ENCODE measurements at places on chromosomes 1 and 21. TPM values are rescaled to one million over a fixed set of nuclear protein-coding genes. Genes with fewer than 3 reads are reported as not detected.

DNA sequence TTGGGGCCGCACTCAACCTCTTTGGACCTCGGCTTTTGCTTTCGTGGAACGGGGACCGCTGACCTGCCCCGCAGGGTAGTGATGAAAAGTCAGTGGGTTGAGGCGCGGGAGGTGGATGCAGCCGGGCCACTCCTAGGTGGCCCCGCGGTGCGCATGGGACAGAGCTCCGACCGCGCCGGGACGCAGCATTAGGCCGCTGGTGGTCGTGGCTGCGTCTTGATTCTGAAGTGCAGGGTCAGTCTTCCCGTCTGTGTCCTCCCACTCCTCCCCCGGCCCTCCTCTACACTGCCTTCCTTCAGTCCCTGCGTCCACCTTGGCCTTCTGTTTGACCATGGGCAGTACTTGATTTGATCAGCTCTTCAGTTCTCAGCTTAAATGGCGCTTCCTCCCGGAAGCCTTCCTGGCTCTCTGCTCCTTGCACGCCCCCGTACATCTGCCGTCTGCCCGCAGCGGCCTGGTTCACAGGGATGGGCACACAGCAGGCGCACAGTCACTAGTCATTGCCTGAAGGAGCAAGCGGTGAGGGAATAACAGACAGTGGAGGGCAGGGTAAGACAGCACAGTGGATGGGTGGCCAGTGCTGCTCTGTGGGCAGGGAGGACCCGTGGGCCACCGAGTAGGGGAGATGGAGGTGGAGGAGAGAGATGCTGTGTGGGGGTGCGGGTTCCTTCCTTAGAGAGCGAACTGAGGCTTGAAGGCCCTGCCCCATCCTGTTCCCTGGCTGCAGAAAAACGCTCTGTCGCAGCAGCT lies 633 bp downstream of the THEMIS2 start:
- no peak for DNase-seq

- DNase-seq = no peak
These were observed 17.8 kb upstream of the BECN2 start for GRCh38 chr1:241939798-241940197.

DNA sequence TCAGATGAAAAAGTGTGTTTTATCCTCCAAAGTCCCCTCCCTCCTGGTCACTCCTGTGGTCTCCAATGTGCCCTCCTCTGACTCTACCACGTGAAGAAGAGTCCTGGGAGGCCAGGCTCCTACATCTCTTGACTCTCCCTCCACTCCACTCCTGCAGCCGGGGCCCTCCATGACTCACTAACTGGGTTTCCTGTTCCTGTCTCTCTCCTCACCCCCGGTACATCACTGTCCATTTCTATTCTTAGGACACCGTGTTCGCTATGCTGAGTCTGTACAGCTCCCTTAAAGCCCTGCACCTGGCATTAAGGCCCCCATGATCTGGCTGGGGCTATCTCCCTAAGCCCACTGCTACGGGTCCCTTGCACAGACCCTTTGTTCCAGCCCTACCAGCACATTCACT lies 93.4 kb downstream of the BCAR3 start:
- DNase-seq = no peak

DNA sequence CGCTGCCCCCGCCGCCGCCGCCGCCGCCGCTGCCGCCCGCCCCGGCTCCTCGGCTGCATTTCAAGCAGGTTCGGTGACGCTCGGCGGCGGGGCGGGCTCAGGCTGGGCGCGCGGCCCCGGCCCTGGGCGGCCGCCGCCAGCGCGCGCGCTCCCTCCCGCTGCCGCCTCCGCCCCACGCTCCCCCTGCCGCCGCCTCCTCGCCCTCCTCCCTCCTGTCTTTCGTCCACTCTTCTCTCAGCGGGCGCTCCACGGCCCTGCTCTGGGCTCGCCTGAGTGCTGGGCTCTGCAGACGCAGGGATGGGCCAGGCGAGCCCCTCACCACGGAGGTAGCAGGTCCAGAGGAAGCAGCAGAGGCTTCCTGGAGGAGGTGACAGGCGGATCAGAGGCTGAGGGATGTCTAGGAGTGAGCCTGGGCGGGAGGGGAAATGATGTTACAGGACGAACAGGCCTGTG lies at the start of gene LRP8:
TSS of gene LRP8 (minus strand) at position 62 of the 453 bp plus-strand sequence. CDS start 158 bp downstream, outside the sequence.
- DNase-seq = peak; percentile 83

DNA sequence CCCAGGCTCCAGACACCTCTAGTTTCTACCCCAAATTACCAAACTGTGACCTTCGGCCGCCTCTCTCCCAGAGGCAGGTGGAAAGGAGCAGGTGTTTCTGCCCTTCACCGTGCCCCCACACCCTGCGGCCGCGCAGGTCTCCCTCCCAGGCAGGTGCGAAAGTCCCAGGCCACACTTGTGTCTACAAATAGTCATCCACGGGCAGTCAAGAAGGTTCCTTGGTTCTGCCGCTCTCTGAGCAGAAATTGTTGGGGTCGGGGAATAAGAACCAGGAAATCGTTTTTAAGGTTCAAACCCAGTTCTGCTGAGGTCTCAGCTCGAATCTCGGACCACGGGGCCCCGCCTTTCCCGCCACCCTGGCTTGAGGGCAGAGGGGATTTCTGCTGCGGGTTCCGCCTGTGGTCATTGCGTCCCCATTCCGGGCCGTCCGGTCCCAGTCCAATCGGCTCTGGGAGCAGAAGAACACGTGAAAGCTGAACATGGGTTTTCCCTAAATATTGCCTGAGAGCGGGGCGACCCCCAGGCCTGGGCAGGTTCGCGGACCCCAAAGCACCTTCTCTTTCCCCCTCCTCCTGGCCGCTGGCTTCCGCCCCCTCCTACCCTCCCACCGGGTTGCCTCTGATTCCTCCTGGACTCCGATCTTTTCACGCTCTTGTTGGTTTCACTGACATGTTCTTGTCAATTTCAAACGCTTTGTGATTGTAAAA lies 1.2 kb upstream of the ATF3 start:
- peak; percentile 26 for DNase-seq

Gene KMO
- total RNA-seq = 0.99 TPM

- DNase-seq = no peak
These were observed 29.5 kb downstream of the SYT2 start for GRCh38 chr1:202680586-202681352.

DNA sequence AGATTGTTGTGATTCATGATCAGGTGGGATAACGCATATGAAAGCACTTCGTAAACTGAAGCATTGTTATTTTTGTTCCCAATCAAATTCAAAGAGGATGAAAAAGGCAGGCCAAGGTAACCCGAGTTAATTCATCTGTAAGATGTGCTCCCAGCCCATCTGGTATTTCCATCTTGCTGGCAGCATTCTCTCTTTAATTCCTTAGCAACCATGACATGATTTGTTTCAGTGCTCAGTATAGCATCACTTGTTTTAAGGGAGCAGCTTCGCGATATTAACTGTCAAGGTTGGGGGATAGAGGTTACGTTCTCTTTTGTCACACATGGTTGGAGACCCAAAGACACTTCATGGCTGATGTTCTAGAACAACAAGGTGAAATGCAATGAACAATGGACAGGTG lies 6.4 kb downstream of the TSPAN2 start:
- DNase-seq = no peak

- DNase-seq = no peak
These were observed 13.0 kb upstream of the NEK7 start for GRCh38 chr1:198143797-198144196.

- no peak for DNase-seq
These were observed 44.6 kb downstream of the MAN1C1 start for GRCh38 chr1:25661043-25661815.

DNA sequence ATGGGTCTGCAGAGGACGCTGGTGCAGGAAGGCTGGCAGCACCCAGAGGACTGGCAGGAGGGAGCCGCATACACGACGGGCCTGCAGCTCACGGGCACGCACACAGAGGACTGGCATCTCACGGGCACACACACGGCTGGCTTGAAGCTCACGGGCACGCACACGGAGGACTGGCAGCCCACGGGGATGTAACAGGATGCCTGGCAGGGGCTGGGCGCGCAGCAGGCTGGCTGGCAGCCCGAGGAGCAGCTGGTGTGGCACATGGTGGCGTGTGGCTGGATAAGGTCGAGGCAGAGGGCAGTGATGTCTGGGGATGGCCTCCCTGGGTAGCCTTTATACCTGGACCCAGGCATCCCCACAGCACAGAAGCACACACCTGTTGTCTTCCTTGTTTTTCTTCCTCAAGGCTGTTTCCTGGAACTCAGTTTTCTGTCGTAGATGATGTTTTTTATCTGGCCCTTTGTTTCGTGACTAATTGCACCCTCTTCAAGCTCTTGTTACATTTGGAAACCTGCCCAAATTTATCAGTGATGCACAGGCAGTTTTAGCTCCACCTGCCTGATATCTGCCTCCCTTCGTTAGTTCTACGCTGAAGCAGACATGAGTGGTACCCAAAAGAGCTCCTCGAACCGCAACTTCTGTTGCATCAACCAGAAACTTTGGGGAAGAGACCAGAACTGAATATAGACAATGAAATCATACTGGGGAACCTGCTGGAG lies at the start of gene KRTAP12-1:
TSS of gene KRTAP12-1 (minus strand) at position 303 of the 719 bp plus-strand sequence. CDS start at position 263, 40 bp downstream.
- DNase-seq = no peak

GRCh38 chr1:171185091-171185490 lies at the start of gene FMO2:
Gene FMO2 (plus strand): TSS chr1:171185300. CDS start chr1:171185714, 414 bp downstream.
- no peak for DNase-seq

GRCh38 chr21:33395891-33396331 lies 7.3 kb upstream of the IFNGR2 start:
- DNase-seq = no peak

Gene LIPI
- total RNA-seq = not detected

DNA sequence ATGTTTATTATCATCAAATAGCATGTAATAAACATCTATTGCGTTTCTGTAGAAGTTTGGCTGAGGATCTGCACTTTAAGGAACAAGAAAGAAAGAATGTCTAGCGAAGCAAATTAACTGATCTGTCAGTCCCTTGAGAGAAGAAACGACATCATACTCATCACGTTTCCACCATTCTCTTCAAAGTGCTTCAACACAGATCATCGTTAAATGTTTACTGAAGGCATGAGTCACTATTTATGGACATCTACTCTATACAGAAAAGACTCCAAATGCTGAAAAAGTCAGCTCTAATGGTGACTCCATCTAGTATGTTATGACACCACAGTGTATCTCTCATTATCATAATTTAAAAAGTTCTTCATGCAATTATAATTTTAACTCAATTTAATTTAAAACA lies 369.1 kb downstream of the RGS7 start:
- no peak for DNase-seq

Gene TFF3
- 3.9 TPM for total RNA-seq

Gene SUSD4
- 13.9 TPM for total RNA-seq

- DNase-seq = no peak
These were observed 61.6 kb upstream of the ADARB1 start for GRCh38 chr21:45012662-45013259.

DNA sequence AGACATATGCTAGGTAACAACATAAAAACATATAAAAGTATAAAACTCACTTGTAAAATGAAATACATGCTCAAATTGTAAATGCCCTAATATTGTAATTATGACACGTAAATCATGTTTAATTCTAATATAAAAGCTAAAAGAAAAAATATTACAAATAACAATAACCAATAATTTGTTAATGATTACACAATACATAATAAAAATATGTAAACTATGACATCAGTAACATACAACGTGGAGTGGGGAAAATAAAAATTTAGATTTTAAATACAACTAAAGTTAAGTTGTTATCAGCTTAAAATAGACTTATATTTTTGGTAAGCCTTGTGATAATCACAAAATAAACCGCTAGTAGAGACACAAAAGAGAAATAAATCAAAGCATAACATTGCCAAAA lies 376.4 kb downstream of the BRINP2 start:
- no peak for DNase-seq

Gene OR2T2
- total RNA-seq = not detected

GRCh38 chr1:82421782-82422181 lies 621.0 kb downstream of the ADGRL2 start:
- DNase-seq = no peak

Gene KDM5B
- 223 TPM for total RNA-seq

DNA sequence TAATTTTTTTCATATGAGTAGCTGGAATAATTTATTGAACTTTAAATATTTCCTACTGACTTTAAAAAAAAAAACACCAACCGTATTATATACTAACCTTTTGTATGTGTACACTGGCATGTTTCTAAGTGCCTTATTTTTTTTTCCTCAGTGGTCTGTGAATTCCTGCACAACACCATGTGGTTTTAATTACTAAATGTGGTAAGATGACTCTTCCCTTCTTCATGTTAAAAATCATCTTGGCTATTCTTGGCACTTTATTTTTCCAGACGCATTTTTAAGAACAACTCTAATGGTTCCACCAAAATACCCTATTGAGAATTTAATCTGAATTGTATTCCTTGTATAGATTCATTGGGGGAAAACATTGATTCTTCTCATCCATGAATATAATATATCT lies 28.4 kb downstream of the PPP2R5A start:
- DNase-seq = no peak

GRCh38 chr1:178262120-178262500 lies 168.2 kb downstream of the RASAL2 start:
- DNase-seq = no peak

Gene RXFP4
- 1.1 TPM for total RNA-seq

- DNase-seq = no peak
These were observed 28.0 kb downstream of the ITSN1 start for GRCh38 chr21:33670076-33670978.

DNA sequence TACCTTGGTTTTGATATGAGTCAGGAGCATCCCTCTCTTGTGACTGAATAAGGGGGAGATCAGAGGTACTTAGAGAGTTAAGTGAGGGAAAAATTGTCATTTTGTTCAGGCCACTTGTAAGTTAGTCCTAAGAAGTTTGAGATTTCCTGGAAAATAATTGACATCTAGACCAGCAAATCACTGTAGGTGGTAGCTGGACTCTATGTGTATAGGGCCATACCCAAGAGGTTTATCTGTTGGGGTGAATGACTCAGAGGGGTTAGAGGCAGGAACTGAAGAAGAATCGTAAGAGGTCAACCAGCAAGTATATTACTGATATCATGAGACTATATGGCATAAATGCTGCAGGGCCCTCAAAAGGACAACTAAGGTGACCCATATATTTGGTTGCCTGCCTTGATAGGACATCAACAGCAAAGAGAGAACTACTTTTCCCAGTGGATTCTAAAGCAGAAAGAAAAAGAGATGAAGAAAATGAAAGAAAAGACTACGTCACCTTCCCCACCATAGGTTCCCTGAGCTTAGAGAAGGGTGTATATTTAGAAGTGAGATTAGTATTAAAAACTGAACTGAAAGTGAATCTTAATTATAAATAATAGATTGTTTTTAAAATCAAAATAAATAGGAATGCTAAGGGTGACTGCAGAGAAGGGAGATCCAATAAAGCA lies 8.0 kb upstream of the RNPC3 start:
- no peak for DNase-seq

Gene ZBTB8A
- 6.4 TPM for total RNA-seq

Gene SPAG17
- total RNA-seq = 34.6 TPM

Gene NR1I3
- 0.31 TPM for total RNA-seq

GRCh38 chr1:161159087-161159912 lies at the start of gene USP21:
Gene USP21 (plus strand): TSS chr1:161159500. CDS start chr1:161160641, 1,141 bp downstream.
- peak; percentile 95 for DNase-seq

GRCh38 chr1:157201767-157202166 lies 63.6 kb upstream of the ETV3 start:
- DNase-seq = no peak

DNA sequence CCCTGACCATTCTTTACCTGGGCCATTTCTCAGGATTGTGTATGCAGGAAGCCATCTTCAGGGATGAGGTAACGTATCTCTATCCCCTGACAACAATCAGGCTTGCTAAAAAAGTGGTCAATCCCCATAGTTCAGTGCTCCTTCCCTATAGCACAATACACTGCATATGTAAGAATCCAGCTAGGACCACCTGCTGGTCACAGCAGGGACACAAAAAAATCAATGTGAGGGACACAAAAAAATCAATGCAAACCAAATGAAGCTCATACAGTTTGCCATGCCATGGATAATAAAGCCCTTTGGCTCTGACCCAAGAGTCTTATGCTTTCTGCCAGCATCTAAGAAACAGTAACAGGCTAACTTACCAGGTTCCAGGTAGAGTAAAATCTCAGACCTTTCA lies 16.3 kb downstream of the ACBD6 start:
- DNase-seq = no peak
